Daoy (cell line): ENCODE measurements at places on chromosomes 3 and 15. TPM values are rescaled to one million over a fixed set of nuclear protein-coding genes. Genes with fewer than 3 reads are reported as not detected.

The CD86 gene
- total RNA-seq = 0.15 and 0.29 TPM in 2 replicates

The DNAJA4 gene
- total RNA-seq = 1.6 TPM in 1 of 2 replicates, not detected in the other

The GUCA1C gene
- total RNA-seq = not detected in 2 replicates

The CD200R1 gene
- total RNA-seq = 0.09 TPM in 1 of 2 replicates, not detected in the other

The BCHE gene
- 1.5 and 1.7 TPM in 2 replicates for total RNA-seq

The CHAC1 gene
- total RNA-seq = 4.4 and 4.9 TPM in 2 replicates

The AMIGO3 gene
- 0.63 and 1.6 TPM in 2 replicates for total RNA-seq

The GHSR gene
- not detected in 2 replicates for total RNA-seq

The NANOGP8 gene
- not detected in 2 replicates for total RNA-seq

The KCNMB2 gene
- total RNA-seq = 0.06 TPM in 1 of 2 replicates, not detected in the other

The PRTG gene
- total RNA-seq = 0.63 and 2.9 TPM in 2 replicates

The ISG20 gene
- 7.9 and 13.3 TPM in 2 replicates for total RNA-seq

The ZKSCAN7 gene
- 2.1 and 2.2 TPM in 2 replicates for total RNA-seq

The ANKUB1 gene
- not detected in 2 replicates for total RNA-seq

The THAP10 gene
- total RNA-seq = 7.6 and 9.6 TPM in 2 replicates

The CRTC3 gene
- total RNA-seq = 7.0 TPM in 2 replicates

The MAP1A gene
- 2.7 and 3.2 TPM in 2 replicates for total RNA-seq
